ENCODE measurements at places on chromosomes 5 and 9.

GRCh38 chr9:132384376-132384775 lies 22.3 kb downstream of the TTF1 start:
- no peak for DNase-seq

GRCh38 chr5:51859624-51860023 lies 476.4 kb downstream of the ISL1 start:
- DNase-seq = no peak

- no peak for DNase-seq
Measured at GRCh38 chr5:165130656-165131055, 1625.2 kb downstream of the MAT2B start.

GRCh38 chr9:125439434-125440272 lies 178.0 kb downstream of the GAPVD1 start:
- DNase-seq = no peak

- DNase-seq = no peak
Measured at GRCh38 chr9:134410835-134411217, 84.6 kb downstream of the RXRA start.

DNA sequence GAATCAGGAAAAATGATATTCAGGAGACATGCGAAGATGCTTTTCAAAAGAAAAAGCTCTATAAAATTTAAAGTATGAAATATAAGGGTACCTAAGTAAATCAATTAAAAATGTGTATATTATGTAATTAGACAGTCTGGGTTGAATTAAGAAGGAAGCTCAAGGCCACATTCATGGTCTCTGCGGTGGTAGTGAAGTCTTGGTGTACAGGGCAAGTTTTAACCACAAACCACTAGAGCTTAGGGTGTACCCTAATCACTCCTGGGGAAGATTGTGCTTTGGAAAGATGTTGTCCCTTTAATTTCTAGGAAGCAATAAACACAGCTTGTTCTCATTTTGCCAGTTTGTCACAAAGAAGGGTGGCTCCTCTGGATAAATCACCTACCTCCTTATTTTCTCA lies 287.2 kb upstream of the ZNF608 start:
- DNase-seq = no peak

DNA sequence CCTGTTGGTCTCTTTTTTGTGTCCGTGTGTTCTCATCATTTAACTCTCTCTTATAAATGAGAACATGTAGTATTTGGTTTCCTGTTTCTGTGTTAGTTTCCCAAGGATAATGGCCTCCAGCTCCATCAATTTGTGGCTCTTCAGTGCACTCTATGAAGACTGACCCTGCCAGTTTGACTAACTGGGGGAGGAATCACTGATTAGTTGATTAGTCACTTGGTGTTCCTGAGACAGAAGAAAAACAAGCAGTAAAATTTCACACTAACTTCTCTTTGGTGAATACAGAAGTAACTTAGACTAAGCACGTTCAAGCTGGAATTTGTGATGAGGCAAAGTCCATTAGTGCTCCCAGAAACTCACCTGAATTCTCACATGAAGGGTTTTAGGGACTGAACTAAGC lies 495.8 kb upstream of the RORB start:
- DNase-seq = no peak

DNA sequence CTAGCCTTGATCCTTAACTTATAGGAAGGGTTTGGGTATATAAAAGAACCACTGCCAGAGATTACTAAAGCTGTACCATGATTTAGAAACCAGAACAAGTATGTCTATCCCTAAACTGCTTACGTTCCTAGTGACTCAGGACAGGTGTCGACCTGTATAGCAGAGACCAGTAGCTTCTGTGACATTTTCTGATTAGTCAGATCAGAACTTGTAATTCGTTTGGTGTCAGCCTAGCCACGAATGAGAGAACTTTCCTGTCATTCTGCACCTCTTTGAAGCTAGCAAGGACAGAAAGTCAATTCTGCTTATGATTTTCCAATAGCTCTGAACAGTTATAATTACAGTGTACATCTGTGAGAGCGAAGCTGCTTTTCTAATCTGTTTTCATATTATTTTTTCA lies 39.5 kb downstream of the PRKACG start:
- no peak for DNase-seq

- DNase-seq = no peak
Measured at GRCh38 chr9:105024529-105024928, 96.6 kb upstream of the ABCA1 start.

DNA sequence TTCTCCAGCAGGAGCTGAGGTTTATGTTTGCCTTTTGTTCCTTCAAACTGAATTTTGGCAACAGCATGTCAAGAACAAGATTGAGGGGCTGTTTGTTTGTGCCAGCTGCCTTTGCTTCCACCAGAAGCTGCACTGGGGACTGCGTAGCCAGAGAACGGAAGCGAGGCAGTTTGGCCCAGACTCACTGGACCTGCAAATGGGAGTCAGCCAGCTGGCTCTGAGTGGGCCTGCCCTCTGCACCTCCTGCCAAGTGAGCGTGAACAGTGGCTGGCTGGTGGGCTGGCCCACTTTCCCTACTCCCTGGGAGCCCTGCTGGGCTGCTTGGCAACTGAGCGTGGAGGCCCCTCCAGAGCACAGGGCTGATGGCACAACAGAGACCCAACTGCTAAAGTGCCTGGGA lies 111.6 kb downstream of the GALNT10 start:
- DNase-seq = no peak

- no peak for DNase-seq
Measured at GRCh38 chr5:38187532-38187931, 70.8 kb upstream of the EGFLAM start.

- no peak for DNase-seq
Measured at GRCh38 chr5:160675988-160676387, 176.0 kb downstream of the ATP10B start.

- no peak for DNase-seq
Measured at GRCh38 chr9:16959391-16959790, 88.9 kb upstream of the BNC2 start.

DNA sequence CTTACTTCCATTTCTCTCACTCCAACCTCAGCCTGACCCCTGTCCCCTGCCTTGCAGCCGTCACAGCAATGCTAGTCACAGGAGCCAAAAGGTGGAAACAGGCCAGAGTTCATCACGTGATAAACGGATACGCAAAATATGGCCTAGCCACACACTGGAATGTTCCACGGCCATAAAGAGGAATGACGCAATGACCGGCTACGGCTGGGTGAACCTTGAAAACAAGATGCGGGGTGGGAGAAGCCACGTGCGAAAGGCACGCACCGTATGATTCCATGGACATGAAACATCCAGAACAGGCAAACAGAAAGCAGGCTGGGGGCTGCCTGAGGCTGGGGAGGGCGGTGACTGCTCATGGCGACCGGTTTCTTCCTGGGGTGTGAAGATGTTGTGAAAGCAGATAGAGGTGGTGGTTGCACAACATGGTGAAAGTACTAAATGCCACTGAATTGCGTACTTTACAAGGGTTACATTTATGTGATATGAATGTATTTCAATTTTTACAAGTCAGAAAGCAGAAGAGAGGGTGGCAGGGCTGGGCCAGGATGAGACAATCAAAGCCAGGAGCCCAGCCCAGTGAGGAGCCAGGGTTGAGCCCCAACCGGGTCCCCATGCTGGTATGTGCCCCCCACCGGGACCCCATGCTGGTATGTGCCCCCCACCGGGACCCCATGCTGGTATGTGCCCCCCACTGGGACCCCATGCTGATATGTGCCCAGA lies 117.8 kb upstream of the SARDH start:
- no peak for DNase-seq

- DNase-seq = no peak
Measured at GRCh38 chr5:139100825-139101224, 97.3 kb downstream of the SIL1 start.

DNA sequence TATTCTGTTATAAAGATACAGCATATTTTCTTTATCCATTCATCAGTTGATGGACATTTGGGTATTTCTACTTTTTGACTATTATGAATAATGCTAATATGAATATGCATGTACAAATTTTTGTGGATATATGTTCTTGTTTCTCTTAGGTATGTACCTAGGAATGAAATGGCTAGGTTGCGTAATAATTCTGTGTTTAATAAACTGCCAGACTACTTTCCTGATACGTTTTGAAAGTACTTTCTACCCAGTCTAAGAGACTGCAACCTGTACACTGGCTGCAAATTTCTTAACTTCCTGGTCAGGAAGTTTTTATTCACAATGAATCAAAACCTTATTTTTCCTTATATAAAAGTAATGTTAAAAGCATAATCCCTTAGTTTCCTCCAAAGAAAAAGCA lies 93.9 kb upstream of the STARD4 start:
- DNase-seq = no peak

GRCh38 chr5:72557167-72558045 lies 50.2 kb upstream of the ZNF366 start:
- DNase-seq = no peak

GRCh38 chr9:84146893-84147710 lies 166.5 kb downstream of the RMI1 start:
- no peak for DNase-seq

- no peak for DNase-seq
Measured at GRCh38 chr5:132394667-132395259, 25.3 kb downstream of the SLC22A5 start.

- DNase-seq = no peak
Measured at GRCh38 chr5:130939059-130939458, 226.0 kb downstream of the HINT1 start.

DNA sequence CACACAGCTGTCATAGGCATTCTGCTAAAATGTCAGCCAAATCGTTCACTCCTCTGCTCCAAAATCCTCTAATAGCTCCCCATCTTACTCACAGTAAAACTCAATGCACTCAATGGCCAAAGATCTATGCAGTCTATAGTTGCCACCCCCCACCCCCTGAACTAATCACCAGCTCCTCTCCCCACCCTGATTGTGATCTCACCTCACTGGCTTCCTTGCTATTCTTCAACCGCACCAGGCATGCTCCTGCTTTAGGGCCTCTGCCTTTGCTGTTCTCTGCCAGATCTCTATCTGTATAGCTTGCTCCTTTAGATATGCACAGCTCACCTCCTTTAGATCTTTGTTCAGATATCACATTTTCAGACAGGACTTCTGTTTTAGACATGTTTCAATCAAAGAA lies 33.2 kb upstream of the SNX2 start:
- DNase-seq = no peak
